ENCODE measurements at places on chromosomes 13 and 19. TPM values are rescaled to one million over a fixed set of nuclear protein-coding genes. Genes with fewer than 3 reads are reported as not detected.

- no peak for DNase-seq
These were observed 1069.5 kb downstream of the DIAPH3 start for GRCh38 chr13:59094181-59094580.

DNA sequence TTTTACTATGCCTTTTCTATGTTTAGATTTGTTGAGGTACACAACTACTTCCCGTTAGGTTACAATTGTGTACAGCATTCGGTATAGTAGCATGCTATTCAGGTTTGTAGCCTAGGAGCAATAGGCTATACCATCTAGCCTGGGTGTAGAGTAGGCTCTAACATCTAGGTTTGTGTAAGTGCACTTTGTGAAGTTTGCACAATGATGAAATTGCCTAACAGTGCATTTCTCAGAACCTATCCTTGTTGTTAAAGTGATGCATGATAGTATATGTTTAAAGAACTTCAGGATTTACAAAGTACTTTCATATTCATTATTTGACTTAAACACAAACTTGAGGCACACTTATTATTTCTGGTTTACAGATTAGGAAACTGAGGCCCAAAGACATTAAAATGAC, 11.5 kb upstream of the SERPINE3 start:
- DNase-seq, result no peak

The TMEM145 gene
- not detected for total RNA-seq

DNA sequence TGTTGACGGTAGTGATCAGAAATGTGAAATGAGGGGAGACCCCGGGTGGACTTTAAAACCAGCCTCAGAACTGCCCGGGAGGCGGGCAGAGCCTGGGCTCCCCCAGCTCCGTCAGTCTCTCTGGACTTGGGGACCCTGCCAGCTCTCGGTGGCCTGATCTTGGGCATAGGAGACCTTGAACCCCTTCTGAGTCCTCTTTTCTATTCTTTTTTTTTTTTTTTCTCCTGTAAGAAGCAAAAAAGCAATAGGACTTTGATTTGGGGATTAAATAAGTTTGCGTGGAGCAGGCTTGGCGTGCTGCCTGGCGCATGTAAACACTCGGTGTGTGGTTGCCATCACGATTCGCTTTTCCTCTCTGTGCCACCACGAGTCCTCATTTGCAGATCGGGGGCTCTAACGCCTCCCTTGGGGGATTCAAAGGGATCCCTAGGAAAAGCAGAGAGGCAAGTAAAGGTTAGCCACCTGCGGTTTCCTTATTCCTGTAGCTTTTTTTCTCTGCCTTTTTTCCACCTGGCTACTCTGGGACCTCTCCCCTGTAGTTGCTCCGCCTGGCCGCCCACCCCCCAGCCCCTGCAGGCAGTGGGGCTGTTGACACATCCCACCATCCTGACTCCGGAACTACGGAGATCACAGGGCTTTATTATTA, 1.3 kb downstream of the SAFB start:
- DNase-seq, result peak; percentile 65

DNA sequence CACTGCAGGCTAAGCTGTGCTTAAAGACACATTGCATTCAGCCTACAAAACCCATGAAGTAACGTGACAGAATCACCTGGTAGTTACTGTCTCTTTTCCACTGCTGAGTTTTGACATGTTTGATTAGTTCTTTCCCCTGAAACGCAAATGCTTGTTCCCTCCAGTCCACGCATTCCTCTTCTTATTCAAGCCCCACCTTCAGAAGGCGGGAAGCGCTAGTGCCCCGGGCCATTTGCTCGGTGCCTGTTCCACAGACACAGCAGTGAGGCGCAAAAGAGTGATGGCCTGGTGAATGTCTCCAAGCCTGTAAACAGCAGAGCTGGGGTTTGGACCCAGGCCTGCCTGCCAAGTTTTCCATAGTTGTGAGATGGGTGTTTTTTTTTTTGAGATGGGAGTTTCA, 10.9 kb downstream of the ACP4 start:
- no peak for DNase-seq

The ELSPBP1 gene
- total RNA-seq, result not detected

GRCh38 chr13:80235967-80236302, 105.0 kb downstream of the SPRY2 start:
- no peak for DNase-seq

GRCh38 chr13:80116107-80116506, 224.8 kb downstream of the SPRY2 start:
- DNase-seq, result no peak

GRCh38 chr13:75934889-75935288, 298.8 kb downstream of the LMO7 start:
- DNase-seq, result no peak

DNA sequence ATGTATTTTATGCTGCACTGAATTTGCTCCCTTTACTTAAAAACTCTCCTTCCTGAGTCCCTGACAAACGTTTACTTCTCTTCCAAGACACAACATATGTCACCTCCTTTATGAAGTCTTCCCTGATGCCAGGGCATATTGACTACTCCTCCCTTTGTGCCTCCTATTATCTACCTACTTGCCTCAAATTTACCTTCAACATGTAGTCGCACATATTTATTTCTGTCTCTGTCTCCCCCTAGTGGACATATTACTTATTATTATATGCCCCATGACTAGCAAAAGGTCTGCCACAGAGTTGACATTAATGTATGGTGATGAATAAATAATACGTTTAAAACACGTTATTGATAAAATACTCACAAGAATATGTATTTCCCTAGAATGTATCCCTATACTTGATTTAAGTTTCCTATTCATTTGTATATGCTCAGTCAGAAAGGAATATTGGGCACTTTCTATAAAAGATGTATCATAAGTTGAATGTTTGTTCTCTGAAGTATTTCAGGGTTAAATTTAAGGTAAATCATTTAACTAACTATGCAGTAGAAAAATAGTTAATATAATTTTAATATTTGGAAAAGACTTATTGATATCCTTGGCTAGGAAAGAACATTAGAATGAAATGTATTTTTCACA, 250.3 kb upstream of the ATXN8OS start:
- no peak for DNase-seq

DNA sequence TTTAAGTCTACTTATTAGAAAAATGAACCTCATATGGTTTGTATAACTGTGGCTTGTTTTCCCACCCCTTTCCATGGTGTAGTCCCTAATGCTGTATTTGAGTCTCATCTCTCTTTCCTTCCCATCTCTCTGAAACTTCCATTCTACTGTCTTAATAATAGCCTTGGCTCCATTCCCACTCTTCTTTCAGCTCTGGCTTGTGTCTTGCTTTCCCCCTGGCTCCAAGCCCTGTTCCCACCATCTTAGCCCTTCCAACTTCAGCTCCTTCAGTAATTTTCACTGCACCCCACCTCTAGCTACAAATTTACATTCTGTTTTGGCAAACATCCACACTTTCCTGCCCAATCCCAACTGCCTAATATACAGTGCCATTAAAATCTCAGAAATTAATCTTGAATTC, 137.5 kb downstream of the SLITRK6 start:
- DNase-seq, result no peak

Data from sciatic nerve (tissue), 2 donors.